Sciatic nerve (tissue), 2 donors: ENCODE measurements at places on chromosomes 4 and X. TPM values are rescaled to one million over a fixed set of nuclear protein-coding genes. Genes with fewer than 3 reads are reported as not detected.

GRCh38 chr4:147430111-147430510 lies 50.8 kb upstream of the EDNRA start:
- no peak for DNase-seq

Gene HHIP
- 7.8 TPM for total RNA-seq

DNA sequence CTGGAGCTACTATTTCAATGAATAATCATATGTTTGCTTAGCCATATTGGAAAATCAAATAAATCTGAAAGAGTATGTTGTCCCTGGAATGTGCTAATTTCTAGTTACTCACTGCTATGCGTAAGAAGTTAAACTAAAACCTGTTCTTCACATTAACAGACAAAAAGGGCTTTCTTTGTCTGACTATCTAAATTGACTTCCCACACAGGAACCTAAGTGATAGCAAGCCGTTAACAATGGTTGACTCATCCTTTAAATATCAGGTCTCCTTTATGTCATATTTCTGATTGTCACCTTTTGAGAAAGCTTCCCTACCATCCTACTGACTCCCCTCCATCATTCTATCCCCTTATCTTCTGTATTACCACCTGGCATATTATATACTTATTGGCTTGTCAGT lies 81.4 kb downstream of the AMELX start:
- no peak for DNase-seq

GRCh38 chr4:42342459-42342858 lies 54.8 kb upstream of the SHISA3 start:
- DNase-seq, result no peak

Gene SHISA3
- 12.8 TPM for total RNA-seq

Gene ADH1A
- total RNA-seq, result 2.8 TPM

- DNase-seq, result no peak
Observed at GRCh38 chr4:155769090-155769489, 10.3 kb downstream of the GUCY1B1 start.

Gene ACE2
- not detected for total RNA-seq

DNA sequence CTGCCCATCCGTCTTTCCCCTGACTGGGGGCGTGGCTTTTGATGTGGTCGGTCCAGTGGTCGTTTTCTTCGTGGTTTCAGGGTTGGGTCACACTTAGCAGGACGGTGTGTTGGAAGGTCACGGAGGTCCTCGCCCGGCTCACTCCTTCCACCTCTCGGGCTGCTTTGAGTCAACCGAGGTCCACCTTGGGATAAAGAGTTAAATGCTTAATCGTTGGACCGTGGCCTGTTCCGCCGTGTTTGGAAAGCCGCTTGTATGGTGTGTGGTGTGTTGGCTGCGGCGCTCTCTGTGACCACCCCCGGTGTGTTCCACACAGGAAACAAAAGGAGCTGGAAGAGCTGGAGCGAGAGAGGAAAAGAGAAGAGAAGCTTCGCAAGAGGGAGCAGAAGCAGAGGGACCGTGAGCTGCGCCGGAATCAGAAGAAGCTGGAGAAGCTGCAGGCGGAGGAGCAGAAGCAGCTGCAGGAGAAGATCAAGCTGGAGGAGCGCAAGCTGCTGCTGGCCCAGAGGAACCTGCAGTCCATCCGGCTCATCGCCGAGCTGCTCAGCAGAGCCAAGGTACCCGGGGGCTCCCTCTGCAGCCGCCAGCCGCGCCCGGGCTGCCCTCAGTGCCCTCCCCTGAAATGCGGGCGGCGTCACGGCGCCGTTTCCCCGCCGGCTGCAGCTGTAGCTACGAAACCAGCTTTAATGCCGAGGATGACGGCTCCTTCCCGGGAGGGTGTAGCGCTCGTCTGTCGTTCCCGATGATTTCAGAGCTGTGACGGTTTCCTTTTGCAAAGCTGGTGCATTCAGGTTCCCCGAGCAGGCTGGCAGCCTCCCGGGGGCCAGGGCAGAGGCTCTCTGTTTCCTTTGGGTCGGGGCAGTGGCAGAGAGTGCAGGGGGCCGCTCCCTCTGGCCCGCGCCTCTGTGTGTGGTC lies 7.7 kb downstream of the AKAP17A start:
- peak; percentile 44 for DNase-seq

- DNase-seq, result no peak
Observed at GRCh38 chr4:33626221-33626620, 2618.1 kb downstream of the ARAP2 start.

- DNase-seq, result no peak
Observed at GRCh38 chrX:77446908-77447652, at the start of gene FGF16. TSS of gene FGF16 (plus strand) at chrX:77447389. CDS start at chrX:77447675, 286 bp downstream.

DNA sequence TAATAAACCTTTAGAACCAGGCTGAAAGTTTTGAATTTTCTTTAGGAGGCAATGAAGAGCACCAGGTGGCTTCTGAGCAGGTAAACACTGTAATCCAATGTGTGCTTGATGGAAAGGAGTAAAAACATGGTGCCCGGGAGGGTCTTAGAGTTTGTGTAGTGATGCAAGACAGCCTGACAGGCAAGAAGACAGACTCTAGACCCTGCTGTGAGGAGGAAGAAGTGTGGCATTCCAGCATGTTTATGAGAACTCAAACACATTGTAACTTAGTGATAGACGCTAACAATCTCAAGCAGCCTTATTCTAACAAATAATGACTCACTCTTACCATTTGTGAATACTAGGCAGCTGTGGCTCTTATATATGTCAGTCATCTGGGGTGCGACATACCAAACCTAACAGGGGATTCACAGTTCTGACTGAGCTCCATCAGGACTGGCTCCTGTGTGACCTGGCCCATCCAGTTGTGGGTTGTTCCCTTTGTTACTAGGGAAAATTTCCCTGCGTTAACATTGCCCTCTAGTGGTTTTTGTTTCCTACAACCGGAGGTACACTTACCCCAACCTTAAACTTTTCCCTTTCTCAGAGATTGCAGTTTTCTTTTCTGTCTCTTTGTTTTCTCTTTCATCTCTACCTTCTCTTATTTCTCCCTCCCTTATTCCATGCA lies 53.8 kb downstream of the VSIG4 start:
- DNase-seq, result no peak

Gene CPZ
- 7.0 TPM for total RNA-seq

Gene KLHL8
- total RNA-seq, result 18.2 TPM

DNA sequence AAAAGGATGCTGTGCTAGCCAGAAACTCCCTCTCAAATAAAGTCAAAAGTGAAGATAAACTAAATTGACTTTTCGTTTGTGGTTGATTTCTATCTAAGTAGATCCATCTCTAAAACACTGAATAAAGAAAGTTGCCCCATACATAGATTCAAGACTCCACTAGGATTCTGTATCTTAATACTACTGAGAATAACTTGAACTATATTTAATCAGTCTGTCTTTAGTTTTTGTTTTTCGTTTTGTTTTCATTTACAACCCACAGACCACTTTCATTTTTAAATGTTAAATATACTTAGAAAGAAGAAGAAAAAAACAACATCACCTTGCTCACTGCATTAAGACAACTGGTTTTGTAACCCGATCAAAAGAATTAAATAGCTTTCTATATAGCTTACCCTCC lies 655.0 kb downstream of the RPA4 start:
- DNase-seq, result no peak

DNA sequence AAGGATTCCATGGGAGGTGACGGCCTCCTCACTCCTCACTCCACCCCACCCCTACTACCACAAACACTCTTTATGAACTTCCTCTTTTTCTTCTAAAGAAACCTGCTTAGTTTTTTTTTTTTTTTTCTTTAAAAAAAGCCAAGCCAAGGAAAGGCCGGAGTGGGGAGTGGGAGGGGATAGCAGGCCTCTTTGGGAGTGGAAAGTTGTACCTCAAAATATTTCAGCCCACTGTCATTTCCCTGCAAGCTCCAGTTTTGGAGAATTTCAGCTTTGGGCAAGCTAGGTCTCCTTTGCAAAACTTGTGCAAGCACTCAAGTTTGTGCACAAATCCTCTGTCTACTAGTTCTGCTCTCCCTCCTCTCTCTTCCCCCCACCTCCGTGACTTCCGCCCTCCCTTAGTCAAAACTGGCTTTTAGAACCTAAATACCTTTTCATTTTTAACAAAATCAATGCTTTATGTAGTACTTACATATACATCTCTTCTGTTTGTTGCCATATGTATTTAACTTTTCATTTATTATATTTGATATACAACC lies 512 bp upstream of the ANTXR2 start:
- no peak for DNase-seq

- no peak for DNase-seq
Observed at GRCh38 chr4:86582410-86582809, 11.7 kb upstream of the PTPN13 start.

- no peak for DNase-seq
Observed at GRCh38 chrX:138775517-138775916, 64.0 kb upstream of the FGF13 start.

Gene NXF2
- total RNA-seq, result not detected

DNA sequence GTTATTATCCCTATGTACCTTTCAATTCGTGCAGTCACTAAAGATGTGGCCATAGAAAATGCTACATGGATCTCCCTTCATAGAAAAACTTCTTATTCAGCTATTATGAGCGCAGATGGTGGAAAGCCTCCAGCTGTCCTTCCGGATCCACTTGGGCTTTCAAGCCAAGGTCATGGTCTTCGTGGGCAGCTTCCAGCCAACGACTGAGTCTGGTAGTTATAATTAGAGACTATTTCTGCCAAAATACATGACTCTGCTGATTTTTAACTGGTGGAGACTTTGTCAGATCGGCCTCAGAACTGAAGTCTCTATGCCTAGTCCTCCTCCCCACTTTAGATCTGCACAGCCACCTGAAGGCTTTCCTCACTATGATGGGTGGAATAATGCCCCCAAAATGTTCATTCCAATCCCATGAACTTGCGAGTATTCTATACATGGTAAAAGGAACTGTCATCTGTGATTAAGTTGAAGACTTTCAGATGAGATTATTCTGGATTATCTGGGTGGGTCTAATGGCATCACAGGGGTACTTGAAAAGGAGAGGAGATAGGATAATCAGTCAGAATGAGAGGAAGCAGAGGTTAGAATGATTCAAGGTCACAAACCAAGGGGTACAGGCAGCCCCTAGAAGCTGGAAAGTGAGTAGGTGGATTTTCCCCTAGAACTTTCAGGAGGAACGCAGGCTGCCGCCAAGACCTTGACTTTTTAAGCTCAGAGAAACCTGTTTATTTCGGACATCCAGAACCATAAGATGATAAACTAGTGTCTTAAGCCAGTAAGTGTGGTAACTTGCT lies 171.1 kb upstream of the CXCL13 start:
- peak; percentile 63 for DNase-seq

- DNase-seq, result no peak
Observed at GRCh38 chr4:28490669-28491068, 1630.0 kb downstream of the STIM2 start.

DNA sequence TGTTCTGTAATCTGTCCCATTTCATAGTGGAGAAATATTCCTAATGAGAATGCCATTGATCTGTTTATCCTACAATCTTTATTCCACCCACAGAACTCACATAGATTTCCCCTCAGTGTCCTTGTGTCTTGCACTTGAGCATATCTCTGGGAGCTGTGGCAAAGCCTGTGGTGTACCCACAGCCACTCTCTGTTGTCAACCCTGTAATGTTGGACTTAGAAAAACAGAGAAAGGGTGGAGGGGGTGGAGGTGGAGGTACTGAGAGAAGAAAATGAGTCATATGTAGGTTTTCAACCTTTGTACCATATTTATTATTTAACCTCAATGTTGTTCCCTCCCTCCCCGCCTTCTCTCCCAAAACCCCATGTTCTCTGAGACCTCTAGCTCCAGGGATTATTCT lies 46.9 kb upstream of the TLL1 start:
- DNase-seq, result no peak

GRCh38 chrX:111047575-111047974 lies 48.4 kb upstream of the PAK3 start:
- no peak for DNase-seq

DNA sequence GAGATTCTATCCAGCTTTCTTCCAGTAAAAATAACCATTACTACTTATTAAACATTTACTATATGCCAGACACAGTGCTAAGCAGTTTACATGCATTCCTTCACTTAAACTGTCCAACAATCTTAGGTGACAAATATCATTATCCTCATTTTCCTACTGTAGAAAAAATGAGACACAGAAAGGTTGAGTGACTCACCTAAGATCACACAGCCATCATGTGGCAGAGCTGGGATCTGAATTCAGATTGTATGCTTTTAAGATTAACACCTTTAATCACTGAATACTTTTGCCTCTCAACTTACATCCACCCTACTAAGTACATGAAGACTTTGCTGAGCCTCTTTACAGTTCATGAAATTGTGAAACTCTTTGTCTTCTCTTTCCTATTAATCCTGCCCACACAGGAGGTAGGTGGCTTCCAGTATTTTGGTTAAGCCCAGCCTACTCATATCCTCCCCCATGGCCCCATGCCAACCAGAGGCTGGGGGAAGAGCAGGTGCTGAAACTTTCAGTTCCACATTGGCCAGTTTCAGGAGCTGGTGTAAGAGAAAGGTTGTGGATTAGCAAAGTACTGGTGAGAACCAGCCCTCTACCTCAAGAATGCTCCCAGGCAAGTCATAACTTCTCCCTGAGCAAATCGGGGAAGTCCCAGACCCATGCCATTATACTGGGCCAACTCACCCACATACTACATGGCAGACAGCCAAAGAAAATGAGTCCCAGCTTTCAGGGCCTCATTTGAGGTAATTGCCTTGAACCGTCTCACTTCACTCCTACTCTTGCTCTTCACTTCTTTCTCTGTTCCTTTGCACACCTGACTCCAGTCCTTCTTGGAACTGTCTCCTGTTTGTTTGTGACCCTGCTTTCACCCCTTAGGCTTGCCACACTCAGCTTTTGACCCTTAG lies 211.1 kb downstream of the GUCY2F start:
- DNase-seq, result no peak

DNA sequence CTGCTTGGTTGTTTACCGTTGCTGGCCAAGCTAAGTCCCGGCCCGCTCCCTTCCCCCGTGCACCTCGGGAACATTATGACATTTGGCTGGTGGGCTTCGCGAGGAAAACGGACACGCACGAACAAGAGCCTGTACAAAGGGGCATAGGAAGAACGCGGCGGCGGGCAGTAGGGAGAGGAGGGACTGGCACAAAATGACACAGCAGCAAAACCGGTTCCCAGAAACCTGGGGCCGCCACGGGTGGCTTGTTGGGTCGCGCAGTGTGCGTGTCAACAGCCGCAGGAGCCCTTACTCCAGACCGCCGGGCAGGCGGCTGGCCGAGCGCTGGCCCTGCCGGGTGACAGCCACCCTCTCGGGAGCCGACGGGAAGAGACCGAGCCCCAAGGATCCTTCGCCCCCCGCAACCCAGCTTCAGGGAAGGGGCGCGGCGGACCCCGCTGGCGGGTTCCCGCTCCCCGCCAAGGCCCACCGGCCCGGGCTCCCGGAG lies 1.6 kb upstream of the LIN54 start:
- DNase-seq, result peak; percentile 69

Gene SHROOM3
- 46.2 TPM for total RNA-seq

Gene CDKL5
- 13.6 TPM for total RNA-seq

Gene RAB33A
- total RNA-seq, result not detected

DNA sequence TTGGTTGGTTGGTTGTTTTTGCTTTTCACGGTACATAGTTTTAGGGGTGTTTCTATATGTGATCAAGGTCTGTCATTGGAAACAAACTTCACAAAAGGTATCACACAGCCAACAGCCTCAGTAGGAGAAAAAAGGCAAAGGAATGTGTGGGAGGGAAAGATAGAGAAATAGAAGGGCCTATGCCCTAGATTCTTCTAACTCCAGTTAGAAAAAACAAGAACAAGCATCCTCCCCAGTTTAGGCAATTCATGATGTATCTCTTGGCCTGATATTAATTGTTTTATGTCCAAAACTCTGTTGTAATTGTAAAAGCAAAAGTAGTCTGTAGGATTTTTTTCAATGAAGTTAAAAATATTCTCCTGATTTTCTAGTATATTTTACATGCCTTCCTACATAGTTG lies 192.4 kb upstream of the EDNRA start:
- DNase-seq, result no peak
